ENCODE measurements at places on chromosomes 5 and 9. TPM values are rescaled to one million over a fixed set of nuclear protein-coding genes. Genes with fewer than 3 reads are reported as not detected.

DNA sequence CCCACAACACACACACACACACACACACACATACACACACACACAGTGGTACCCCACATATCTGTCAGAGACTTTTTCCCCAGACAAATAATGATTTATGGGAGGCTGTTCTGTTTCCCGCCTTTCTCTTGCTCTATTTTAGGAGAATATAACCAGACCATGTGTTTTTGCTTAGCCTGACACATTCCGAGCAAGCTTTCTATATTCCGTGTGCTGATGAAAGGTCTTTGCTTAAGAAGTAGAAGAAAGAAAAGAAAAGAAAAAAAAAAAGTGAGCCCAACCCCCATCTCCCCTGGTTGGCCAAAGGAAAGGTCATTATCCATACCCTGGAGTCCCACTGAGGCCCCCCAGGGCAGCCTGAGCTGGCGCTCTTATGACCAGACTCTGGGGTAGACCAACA, 338.6 kb downstream of the SLIT3 start:
- DNase-seq = no peak

GRCh38 chr9:89850631-89851325, 246.0 kb downstream of the GADD45G start:
- DNase-seq = peak; percentile 21

DNA sequence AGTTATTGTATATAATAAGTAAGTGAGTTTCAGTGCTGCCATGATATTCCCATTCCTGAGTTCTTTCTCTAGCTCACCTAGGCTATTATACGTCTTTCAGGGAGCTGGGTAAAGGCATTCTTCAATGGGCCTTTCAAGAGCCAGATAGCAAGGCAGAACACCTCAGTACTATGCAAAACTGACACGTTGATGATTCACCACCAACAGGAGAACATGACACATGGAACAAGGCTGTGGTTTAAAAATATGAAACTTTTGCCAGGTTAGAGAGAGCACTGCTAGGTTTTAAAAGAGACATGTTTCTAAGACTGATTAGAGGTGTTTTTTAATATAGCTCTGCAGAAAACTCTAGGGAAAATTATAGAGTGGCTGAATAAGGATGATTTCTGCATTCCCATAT, 95.9 kb downstream of the UGCG start:
- DNase-seq = peak; percentile 85

Gene TPD52L3
- total RNA-seq = not detected

Gene SEMA5A
- total RNA-seq = 2.7 TPM

Gene PTGR1
- total RNA-seq = 3.9 TPM

- DNase-seq = no peak
Observed at GRCh38 chr5:107557051-107557658, 113.6 kb downstream of the EFNA5 start.

GRCh38 chr5:50564079-50564478, 102.4 kb upstream of the PARP8 start:
- no peak for DNase-seq

DNA sequence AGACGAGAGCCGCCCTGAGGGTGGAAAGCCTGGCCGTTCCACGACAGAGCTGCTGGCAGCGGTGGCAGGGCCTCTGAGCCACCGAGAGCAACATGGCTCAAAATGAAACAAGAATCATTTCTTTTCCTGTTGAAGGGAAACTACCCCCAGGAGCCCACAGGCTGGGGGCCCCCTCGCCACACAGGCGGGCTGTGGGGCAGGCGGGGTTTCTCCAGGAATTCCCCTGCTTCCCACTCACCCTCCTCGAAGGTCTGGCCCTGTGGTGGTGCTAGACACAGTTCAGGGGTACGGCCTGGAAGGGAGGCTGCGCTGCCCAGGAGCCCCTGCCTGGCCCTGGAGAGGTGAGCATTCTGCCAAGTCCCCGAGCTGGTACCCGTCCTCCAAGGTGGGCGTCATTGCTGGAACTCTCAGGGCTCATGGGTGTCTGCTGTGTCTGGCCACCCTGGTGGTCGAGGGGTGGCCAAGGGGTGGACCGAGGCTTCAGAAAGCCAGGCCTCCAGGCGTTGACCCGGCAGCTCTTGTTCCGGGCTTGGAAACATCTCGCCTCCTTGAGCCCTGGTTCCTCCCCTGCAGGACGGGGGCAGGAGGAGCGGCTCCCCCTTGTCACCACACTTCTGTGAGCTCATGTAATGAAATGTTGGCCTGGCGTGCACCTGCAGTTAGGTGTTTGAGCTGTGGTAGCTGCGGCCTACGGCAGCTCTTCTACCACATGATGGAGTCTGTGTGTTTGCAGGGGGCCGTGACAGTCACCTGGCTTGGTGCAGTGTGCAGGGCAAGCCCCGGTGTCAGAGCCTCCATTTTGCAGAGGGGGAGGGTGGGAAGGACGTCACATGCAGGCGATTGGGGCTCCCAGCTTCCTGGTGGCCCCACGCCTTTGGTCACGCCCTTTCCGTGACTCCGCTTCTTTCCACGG, 65.3 kb downstream of the RXRA start:
- no peak for DNase-seq

- DNase-seq = no peak
Observed at GRCh38 chr5:77761606-77762005, 14.5 kb downstream of the TBCA start.

Gene SPINK4
- total RNA-seq = not detected

DNA sequence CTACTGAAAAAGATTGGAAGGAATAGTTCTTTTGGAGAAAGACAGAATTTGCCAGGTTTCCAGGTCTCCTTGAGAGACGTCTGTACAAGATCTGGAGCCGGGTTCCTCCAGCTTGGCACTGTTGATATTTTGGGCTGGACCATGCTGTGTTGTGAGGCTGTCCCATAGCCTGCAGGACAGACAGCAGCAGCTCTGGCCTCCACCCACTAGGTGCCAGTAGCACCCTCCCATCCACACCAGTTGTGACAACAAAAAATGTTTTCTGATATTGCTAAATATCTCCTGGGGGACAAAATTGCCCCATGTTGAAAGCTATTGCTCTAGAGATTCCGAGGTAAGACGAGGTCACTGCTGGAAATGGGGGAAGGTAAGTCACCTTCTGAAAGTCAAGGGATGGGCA, 287.7 kb upstream of the DAP start:
- no peak for DNase-seq

Gene SGTB
- 6.4 TPM for total RNA-seq

Gene SLC6A3
- total RNA-seq = not detected

DNA sequence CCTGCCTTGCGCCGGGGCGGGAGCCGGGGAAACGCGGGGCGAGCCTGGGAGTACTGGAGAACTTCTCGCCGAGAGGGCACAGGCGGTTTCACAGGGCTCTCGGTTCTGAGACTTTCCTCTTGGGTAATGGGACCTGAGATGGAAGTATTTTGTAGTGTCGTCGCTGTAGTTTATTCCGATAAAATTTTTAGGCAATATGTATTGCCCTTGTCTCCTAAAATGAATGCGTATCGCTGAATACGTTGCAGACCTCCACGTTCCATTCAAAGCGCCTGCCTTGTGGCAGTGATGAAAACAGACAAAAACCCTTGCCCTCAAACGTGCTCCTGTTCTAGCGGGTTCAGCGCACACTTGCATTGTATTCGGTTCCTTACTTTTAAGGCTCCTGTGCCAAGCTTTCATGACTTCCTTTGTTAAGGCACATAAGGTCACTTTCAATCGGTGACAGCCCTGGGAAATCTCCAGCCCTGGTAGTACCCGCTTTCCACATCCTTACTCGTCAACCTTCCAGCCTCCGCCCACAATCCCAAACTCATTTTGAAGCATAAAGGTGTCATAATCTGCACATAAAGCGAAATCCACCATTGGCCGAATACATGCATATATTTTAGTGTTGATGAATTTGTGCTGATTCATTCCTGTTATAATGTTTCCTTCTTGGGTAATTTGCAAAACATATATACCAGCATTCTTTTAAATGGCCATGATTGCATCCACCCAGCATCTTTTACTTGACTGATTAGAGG, 694 bp downstream of the RMI1 start:
- peak; percentile 47 for DNase-seq

DNA sequence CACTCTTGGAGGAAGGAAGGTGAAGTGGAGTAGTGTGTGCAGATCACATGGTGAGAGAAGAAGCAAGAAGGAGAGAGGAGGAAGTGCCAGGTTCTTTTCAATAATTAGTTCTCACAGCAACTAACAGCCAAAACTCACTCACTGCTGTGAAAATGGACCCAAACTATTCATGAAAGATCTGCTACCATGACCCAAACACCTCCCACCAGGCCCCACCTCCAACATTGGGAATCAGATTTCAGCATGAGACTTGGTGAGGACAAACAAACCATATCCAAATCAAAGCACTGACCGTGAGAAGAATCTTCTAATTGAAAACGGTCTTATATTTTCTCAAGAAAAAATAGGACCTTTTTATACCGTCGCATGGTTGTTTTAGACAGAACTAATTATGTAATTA, 468.7 kb upstream of the TYRP1 start:
- DNase-seq = no peak

Measured in HT1080 (cell line).